Fibroblast of villous mesenchyme (primary cell): ENCODE measurements at places on chromosomes 1 and 21. TPM values are rescaled to one million over a fixed set of nuclear protein-coding genes. Genes with fewer than 3 reads are reported as not detected.

Gene AADACL3
- total RNA-seq = not detected in 2 replicates

GRCh38 chr1:79839882-79840281 lies 833.4 kb upstream of the ADGRL4 start:
- DNase-seq = no peak

- no peak for DNase-seq
Observed at GRCh38 chr21:42807938-42808613, 71.3 kb downstream of the WDR4 start.

GRCh38 chr1:9196129-9197040 lies 38.2 kb upstream of the H6PD start:
- peak; percentile 95 for DNase-seq

Gene SPAG17
- 0.32 TPM in 1 of 2 replicates, not detected in the other for total RNA-seq

DNA sequence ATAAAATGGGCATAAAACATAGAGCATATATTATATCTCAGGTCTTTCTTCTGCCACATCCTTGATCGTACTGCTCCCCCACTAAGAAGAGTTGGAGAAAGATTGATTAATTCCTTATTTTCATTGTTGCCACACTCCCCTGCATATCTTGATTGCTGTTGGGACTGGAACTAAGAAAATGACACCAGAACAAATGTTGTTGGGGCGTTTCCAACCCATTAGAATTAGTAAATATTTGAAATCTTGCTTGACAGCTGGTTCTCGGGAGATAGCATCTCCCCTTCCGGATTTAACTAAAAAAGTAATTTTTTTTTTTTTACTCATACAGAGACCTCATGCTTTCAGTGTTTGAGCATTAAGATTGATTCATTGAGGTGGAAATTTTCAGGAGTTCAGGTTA lies 493.0 kb upstream of the PLXNA2 start:
- DNase-seq = no peak

Gene SLC6A17
- total RNA-seq = under 0.01 TPM in 2 replicates

GRCh38 chr1:38534473-38534823 lies 325.1 kb downstream of the RRAGC start:
- no peak for DNase-seq

GRCh38 chr1:8866173-8866791 lies 12.2 kb downstream of the ENO1 start:
- no peak for DNase-seq

GRCh38 chr1:98550076-98550475 lies 111.4 kb upstream of the SNX7 start:
- no peak for DNase-seq

- no peak for DNase-seq
Observed at GRCh38 chr1:8669606-8670335, 147.7 kb downstream of the RERE start.

Gene SLC2A5
- total RNA-seq = 0.97 and 2.2 TPM in 2 replicates

DNA sequence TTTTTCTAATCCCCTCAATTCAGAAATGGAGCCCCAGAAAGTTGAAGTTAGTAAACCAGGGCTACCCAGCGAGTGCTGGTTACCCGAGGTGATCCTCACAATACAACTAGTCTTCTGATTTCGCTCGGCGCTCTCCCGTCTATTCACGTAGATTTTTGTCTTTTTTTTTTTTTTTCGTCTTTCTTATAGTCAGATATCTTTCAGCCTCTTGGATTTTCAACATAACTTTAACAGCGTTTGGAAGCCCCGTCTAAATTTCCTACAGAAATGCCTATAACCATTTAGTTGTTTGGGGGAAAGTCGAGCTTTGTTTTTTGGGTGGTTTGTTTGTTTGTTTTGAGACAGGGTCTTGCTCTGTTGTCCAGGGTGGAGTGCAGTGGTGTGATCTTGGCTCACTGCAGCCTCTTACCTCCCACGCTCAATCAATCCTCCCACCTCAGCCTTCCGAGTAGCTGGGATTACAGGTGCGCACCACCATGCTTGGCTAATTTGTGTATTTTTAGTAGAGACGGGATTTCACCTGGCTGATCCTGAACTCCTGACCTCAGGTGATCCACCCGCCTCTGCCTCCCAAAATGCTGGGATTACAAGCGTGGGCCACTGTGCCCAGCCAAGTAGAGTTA lies 818 bp upstream of the TMEM50B start:
- DNase-seq = no peak

DNA sequence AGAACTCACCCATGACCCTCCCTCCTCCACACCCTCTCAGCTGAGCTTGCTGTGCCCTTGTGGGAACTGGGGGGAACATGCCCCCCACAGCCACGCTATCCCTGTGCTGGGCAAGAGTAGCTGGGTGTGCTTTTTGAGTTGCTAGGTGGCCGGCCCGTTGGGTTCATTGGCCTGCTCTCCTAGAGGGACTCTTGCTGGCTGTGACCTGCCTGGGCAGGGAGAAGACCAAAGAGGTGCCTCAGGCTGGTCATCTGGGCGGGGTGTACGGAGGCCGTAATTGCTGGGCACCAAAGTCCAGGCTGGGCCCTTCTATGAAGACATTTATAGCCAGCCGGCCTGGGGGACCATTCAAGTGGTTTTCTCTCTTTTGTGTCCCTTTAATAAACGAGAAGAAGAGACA lies 138.3 kb upstream of the ZBTB40 start:
- DNase-seq = no peak

Gene MPZ
- 2.6 and 2.9 TPM in 2 replicates for total RNA-seq

- no peak for DNase-seq
Observed at GRCh38 chr1:100328133-100328532, 24.2 kb upstream of the CDC14A start.

- DNase-seq = no peak
Observed at GRCh38 chr1:55147524-55147923, 67.6 kb downstream of the USP24 start.

- DNase-seq = no peak
Observed at GRCh38 chr21:43585514-43585913, 73.8 kb downstream of the HSF2BP start.

GRCh38 chr1:58256041-58256440 lies 290.5 kb downstream of the OMA1 start:
- no peak for DNase-seq

DNA sequence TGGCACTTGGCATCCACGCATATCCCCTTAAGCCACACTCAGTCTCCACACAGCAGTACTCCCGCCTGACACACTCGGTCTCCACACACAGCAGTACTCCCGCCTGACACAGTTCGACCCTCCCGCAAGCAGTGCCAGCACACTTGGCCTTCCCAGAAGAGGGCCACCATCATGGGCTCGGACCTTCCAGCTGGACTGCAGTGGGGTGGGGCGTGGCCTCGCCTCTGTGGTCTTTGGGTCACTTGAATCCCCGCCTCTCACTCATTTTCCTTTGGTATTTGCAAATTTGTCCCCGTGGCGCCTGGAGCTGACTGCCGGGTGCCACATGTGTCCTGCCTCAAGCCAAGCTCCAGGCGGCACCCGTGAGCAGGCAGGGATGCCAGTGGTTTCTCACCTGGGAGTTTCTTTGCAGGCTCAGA lies 63.7 kb downstream of the FAAP20 start:
- no peak for DNase-seq
